ENCODE measurements at places on chromosomes 1 and 21.

DNA sequence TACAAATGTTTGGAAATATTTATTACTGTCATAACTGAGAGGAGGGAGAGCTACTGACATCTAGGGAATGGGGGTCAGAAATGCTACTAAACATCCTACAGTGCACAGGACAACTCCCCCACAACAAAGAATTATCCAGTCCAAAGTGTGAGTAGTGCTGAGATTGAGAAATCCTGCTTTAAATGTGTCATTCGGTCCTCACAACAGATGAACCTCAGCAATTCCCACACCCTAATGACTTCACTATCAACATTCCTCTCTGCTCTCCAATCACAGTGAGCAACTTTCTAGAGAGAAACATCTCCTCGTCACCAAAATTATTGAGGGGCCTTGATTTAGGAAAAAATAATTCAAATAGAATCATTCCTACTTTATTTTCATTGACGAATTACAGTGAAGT is 18.0 kb downstream of the OMA1 start:
- no peak for DNase-seq

DNA sequence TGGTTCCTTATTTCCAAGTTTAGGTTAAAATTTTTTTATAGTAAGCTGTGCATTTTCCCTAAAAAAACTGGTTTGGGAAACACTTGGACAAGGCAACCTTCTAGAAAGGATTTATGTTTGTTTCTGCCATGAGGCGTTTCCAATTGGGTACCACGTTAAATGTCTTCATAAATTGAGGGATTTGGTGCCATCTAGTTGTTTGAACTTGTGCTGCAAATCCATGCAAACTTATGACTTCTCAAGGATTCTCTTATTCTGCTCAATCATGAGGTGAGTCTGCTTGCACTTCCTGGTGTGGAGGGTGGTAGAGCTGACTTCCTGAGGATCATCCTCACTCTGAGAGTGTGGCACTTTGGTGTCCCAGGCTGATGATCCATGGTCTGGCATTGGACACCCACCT is 123.3 kb downstream of the PCNX2 start:
- no peak for DNase-seq

GRCh38 chr1:224127925-224128819 is 14.3 kb downstream of the FBXO28 start:
- no peak for DNase-seq

DNA sequence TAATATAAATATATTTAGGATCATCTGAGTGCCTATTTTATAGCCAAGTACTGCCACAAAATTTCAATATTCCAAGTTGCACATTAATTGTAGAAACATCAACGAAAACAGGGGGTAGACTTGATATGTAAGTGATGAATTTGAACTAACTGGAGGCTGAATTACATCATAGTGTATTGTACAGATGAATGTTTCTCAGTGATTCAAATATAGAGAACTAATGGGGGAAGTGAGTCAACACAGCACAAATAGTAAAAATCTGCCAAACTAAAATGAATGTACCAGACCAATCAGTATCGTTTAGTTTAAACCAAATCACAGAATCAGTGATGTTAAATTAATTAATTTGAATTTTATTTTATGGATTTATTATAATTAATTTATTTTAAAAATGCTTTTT is 42.8 kb downstream of the RTCA start:
- no peak for DNase-seq

DNA sequence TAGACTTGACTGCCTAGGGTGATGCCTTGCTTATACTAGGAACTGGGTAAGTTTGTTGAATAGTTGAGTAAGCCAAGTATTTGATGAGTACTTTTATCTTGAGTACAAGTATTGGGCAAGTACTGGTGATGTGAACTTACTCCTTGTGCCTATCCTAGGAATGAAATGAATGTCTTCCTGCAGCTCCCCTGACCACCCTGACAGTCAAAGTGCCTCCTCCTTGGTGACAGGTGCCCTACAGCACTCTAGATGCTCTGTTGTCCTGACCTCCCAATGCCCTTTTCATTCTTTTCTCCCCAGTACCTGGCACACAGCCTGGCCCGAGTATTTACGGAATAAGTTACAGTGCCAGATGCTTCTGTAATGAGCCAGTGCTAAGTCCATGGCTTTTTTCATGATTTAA is 25.5 kb downstream of the PCSK9 start:
- no peak for DNase-seq
